ENCODE measurements at places on chromosomes 13 and 19.

DNA sequence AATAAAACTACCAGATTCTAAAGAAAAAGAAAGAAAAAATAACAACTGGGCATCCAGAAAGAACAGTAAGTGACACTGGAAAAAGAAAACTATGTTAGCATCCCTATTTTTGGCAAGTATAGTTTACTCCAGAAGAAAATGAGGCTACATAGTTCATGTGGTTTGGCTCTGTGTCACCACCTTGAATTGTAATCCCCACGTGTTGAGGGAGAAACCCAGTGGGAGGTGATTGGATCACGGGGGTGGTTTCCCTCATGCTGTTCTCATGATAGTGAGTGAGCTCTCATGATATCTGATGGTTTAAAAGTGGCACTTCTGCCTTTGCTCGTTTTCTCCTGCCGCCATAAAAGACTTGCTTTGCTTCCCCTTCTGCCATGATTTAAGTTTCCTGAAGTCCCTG, 76.9 kb downstream of the ITGBL1 start:
- DNase-seq = no peak

DNA sequence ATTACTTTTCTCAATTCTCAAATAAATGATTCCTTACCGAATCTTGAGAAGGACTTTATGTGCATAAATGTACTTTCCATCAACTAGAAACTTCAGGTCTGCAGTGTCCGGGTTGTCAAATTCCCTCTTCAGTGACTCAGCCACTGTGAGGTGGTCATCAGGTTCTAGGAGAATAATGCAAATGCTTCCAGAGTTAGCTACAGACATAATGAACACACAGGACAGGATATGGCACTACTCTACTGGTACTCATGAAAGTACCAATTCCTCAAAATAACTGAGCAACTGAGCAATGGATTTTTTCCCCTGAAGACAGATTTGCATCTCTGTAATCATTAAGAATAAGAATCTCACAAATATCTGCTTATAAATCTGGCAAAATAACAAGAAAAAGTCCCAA, 31.2 kb downstream of the RCBTB2 start:
- DNase-seq = no peak

GRCh38 chr13:98797456-98797855, 45.0 kb upstream of the SLC15A1 start:
- no peak for DNase-seq

DNA sequence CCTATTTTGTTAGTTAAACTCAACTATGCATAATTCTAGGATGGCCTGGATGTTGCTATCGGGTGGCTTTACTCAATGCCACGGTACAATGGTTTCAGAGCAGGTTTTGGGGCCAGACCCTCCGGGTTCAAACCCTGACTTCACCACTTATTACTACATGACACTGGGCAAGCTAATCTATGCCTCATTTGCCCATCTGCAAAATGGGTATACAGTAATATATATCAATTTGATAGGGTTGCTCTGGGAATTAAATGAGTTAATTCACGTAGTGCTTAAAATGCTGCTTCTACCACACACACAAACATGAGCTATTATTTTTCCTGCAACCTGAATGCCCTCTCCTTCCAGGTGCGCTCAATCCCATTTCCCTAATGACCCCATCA, 839 bp downstream of the ESD start:
- no peak for DNase-seq

- no peak for DNase-seq
These were observed 5.5 kb downstream of the EEF2 start for GRCh38 chr19:3979674-3980352.

DNA sequence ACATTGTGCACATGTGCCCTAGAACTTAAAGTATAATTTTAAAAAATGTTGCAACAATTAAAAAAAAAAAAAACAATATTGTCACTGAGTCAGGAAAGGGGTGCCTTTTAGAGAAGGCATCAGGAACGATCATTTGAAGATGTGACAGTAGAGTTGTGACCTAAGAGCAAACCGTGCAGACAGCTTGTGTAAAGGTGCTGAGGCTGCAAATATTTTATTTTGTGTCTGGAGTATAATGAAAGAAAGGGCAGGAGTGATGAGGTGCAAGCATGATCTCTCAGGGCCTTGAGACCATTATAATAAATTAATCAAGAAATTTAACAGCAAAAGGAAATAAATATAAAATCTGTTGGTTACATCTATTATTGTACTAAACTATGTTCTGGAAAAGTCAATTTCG, 1219.7 kb downstream of the OLFM4 start:
- no peak for DNase-seq

GRCh38 chr19:5238700-5239099, 101.9 kb downstream of the PTPRS start:
- DNase-seq = no peak

GRCh38 chr13:48727241-48728011, 73.7 kb downstream of the CYSLTR2 start:
- DNase-seq = no peak

GRCh38 chr13:33284916-33285315, 639 bp downstream of the STARD13 start:
- no peak for DNase-seq

GRCh38 chr13:38905861-38906260, 84.8 kb downstream of the STOML3 start:
- no peak for DNase-seq

GRCh38 chr19:2863816-2864215, 3.3 kb upstream of the ZNF556 start:
- DNase-seq = no peak

- no peak for DNase-seq
These were observed 1287.7 kb downstream of the SLITRK5 start for GRCh38 chr13:88958821-88959220.

- DNase-seq = no peak
These were observed 250.3 kb downstream of the COL4A1 start for GRCh38 chr13:110056640-110057039.

- DNase-seq = no peak
These were observed 6.6 kb upstream of the DACH1 start for GRCh38 chr13:71873418-71874247.

GRCh38 chr19:10418485-10419199, 1.7 kb upstream of the PDE4A start:
- no peak for DNase-seq

- no peak for DNase-seq
These were observed 5.8 kb downstream of the KRTDAP start for GRCh38 chr19:35484252-35485036.

DNA sequence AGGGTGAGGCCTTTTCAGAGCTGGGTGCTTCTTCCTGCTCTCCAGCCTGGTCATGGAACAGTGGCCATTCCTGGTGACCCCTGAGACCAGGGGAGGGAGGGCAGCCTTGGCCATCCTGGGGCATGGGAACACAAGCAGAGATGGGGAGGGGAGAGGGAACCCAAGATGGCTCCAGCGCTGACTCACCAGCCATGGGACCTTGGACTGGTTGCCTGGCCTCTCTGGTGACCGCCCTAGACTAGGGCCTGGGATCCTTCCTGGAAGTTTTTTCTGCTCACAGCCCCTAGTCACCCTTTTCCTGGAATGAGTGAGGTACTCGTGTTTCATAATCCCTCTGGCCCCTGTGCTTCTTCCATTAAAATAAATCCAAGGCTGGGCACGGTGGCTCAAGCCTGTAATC, 3.3 kb upstream of the OPA3 start:
- no peak for DNase-seq

DNA sequence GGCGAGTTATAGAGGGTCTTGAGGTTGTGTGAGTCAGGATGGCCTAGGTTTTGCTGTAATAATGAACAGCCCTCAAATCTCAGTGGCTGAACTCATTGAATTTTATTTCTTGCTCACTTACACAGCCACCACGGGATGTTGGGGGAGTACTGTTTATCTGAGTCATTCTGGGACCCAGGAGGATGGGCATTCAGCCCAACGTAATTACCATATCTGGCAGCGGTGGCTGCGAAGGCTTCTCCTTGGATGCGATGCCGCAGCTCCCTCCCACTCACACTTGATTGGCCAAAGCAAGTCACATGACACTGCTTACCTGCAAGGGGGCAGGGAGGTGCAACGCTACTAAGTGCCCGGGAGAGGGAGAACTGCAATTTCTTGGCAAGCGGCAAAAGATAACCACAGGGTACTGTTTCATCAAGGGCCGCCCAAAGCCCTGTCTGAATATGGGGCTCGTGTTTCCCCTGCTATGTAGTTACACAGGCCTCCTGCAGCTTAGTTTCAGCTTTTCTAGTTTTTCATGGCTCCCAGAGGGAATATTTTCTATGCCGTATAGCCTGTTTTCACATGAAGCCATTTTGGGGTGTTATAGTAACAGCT, 19.9 kb downstream of the ZSWIM9 start:
- DNase-seq = no peak

DNA sequence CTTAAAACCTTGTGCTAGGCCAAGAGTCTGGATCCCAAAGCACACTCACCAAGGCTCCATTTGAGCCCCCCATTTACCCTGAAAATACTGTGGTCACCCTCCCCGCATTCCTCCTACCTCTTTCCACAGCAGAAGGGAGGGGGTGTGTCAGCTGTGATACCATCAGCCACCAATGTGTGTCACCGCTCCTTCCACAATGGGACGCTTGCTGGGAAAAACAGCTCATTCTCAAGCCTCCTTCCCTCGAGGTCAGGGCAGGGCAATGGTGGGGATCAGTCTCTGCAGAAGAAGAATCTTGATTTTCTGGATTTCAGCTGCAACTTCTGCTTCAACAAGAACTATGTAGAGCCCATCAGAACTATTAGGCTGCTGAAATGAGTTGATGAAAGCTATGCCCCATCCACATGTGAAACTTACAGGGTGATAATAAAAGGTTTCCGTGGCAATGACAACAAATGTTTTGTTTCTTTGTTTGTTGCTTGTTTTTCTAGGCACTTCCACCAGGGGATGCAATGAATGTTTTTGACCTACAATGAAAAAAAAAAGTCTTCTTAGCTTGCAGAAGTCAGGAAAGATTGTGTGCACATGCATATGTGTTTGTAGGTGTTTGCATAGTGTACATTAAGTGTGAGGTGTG, 26.4 kb upstream of the ZNF507 start:
- no peak for DNase-seq

DNA sequence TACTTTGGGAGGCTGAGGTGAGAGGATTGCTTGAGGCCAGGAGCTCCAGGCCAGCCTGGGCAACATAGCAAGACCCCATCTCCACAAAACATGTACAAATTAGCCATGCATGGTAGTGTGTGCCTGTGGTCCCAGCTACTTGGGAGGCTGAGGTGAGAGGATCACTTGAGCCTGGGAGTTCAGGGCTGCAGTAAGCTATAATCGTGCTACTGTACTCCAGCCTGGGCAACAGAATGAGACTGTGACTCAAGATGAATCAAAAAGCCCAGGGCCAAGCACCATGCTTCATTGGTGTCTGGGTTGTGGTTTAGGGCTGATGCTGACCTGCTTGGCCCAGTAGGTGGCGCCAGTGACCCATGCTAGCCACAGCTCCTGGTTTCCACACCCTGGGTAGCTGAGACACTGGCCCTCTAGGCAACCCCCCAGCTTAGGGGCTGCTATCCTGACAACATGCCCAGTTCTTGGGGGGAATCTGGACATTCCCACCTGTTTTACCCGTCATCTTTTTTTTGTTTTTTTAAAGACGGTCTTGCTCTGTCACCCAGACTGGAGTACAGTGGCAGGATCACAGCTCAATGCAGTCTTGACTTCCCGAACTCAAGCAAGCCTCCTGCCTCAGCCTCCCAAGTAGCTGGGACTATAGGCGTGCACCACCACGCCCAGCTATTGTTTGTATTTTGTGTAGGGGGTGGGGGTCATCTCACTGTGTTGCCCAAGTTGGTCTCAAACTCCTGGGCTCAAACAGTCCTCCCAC, 5.5 kb downstream of the CCDC124 start:
- peak; percentile 66 for DNase-seq

- peak; percentile 66 for DNase-seq
These were observed at the start of gene ZNF549 for GRCh38 chr19:57527136-57527881. Gene ZNF549, plus strand, starts transcription at chr19:57527356. Its CDS starts 218 bp downstream, at chr19:57527574.

GRCh38 chr13:110242615-110243014, 64.3 kb downstream of the COL4A1 start:
- DNase-seq = no peak

GRCh38 chr19:1929021-1929742, 11.8 kb upstream of the CSNK1G2 start:
- DNase-seq = peak; percentile 71

DNA sequence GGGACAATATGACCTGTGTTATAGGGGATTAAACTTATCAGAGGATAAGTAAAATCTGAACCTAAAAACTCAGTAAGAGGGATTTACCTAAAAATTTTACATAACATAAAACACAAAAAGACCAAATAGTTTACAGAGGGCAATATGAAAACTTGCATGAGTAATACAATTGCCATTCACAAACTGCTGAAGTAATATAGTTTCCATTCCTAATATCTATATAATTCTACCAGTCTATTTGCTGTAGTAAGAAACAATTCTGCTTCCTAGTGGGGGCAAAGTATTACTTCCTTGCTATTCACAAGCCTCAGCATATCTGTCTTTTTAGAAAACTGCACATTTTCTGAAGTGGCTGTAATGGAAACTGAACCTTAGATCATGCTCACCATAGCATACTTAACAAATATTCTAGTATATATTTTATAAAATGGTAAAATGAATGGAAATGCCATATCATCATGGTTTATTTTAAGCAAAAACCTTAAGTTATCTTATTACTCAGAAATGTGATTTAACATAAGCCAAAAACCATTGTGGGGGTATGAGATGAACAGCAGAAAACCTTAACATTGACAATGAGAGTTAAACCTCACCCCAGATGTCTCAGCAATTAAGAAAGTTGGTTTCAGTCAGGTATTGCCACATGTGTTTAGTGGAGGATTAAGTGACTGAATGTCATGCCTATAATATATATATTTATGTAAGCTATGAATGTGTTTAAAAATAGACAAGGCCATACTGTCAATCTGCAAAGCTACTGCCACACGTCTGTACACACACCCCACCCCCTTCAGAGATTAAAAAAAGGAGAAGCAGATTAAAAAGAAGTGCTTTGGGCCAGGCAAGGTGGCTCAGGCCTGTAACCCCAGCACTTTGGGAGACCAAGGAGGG, 136.8 kb downstream of the MIPEP start:
- no peak for DNase-seq

- DNase-seq = no peak
These were observed 134.0 kb downstream of the ENOX1 start for GRCh38 chr13:43652760-43653159.

- no peak for DNase-seq
These were observed 865 bp downstream of the ZNF382 start for GRCh38 chr19:36605877-36606478.

DNA sequence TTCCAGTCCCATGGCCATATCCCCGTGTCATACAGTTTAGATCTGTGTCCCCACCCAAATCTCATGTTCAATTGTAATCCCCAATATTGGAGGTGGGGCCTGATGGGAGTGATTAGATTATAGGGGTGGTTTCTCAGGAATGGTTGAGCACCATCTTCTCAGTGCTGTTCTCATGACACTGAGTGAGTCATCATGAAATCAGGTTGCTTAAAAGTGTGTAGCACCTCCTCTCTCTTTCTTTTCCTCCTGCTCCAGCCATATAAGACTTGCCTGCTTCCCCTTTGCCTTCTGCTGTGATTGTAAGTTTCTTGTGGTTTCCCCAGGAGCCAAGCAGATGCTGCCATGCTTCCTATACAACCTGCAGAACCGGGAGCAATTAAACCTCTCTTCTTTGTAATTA, 197.8 kb downstream of the NALCN start:
- no peak for DNase-seq

- DNase-seq = no peak
These were observed 36.5 kb downstream of the SPTBN4 start for GRCh38 chr19:40503320-40503695.

All from stimulated activated CD4-positive, alpha-beta T cell treated with anti-CD3 and anti-CD28 coated beads, Interleukin-1b, Interleukin-23, amount 100 ng/mL, for 24 hours (primary cell).